ENCODE measurements at places on chromosomes 6 and 20. TPM values are rescaled to one million over a fixed set of nuclear protein-coding genes. Genes with fewer than 3 reads are reported as not detected.

DNA sequence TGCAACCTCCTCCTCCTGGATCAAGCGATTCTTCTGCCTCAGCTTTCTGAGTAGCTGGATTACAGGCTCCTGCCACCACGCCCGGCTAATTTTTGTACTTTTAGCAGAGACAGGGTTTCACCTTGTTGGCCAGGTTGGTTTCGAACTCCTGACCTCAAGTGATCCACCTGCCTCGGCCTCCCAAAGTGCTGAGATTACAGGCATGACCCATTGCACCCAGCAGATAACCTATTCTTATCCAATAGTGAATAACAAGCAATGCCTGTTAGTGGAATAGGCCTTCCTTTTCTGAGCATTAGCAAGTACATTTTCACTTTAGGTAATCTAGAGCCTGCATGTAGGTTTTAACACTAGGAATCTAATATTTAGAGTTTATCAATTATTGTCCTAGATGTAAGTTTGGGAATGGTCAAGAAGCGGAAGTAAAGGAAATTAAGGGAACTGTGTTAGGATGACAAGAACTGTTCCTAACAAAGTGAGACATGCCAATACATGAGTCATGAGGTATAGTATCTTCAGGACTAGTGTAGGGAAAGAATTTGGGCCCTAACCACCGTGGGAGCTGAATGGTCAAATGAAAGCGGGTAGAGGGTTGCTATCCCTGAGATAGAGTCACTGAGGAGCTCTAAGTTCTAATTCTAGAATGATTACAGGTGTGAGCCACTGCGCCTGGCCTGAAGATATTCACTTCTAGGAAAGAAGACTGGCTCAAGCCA is 15.0 kb downstream of the BLTP3A start:
- DNase-seq = peak; percentile 27

The OOEP gene
- under 0.01 TPM for total RNA-seq

The PI16 gene
- not detected for total RNA-seq

The RBM24 gene
- total RNA-seq = 0.65 TPM

DNA sequence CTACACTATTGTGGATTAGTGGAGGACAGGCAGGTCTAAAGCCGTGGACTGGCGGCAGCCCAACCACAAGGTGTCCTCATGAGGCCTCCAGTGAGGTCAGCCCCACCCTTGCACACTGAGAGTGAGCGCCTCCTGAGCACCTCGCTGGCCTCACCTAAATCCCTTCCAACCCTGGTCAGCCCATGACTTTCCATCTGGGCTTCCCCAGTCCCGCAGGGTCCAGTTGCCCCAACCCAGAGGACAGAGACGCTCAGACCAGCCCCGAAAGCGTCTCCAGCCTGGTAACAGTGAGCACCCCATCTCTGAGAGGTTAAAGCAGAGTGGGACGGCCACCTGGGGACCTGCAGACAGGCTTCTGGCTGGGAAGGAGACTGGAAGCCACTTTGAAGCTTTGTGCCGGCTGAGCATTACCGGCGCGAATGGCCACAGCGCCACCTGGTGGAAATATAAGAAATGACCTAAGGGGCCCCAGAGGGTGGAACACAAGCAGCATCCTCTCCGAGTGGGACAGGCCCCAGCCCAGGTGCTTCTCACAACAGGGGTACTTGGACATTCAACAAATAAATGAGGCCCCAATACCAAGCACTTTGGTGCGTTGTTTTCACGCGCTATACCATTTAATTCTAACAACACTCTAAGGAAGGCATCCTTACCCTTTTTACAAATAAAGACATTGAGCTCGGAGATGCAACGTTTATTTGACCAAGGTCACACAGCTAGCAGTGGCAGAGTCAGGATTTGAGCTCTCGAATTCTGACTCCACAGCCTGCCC is 65.7 kb upstream of the TOP1 start:
- peak; percentile 70 for DNase-seq

The MAP3K5 gene
- 3.3 TPM for total RNA-seq

DNA sequence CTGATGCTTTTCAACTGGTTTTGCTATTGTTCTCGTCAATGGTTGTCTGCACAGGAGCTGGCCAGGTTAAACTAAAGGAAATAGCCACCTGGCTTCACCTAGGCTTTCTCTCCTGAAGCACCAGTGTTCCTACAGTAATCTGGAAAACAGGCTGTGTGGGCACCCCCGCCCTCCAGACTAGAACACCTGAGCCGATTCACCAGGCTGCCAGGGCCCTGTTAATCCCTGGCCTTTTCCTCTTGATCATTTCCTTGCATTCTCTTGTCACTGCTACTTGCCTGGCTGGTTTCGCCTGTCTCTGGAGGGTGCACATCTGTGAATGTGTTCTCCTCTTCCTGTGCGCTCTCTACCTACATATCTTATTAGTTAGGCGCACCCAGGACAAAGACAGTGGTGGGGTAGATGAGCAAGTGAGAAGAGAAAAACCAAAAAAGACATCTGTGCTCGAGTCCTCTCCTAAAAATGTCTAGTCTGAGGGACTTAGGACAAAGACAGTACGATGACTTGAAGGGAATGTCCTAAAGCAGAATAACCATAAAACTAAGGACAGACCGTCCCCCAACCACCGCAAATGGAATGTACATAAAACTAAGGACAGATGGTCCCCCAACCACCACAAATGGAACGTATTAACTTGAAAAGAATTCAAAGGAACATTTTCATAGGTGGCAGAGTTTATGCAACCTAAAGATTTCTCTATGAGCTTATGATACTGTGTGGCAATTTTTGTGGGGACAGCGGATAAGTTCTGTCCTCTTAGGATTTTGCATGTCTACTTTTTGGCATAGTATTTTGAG is 45.9 kb upstream of the EMILIN3 start:
- no peak for DNase-seq

The CABLES2 gene
- total RNA-seq = 0.44 TPM

GRCh38 chr6:68625998-68626397 is 9.1 kb upstream of the ADGRB3 start:
- DNase-seq = no peak

The UBD gene
- total RNA-seq = 39.0 TPM

GRCh38 chr6:148818939-148819575 is 72.2 kb downstream of the UST start:
- DNase-seq = no peak

The GSTA3 gene
- not detected for total RNA-seq

GRCh38 chr20:10476319-10476724 is 41.2 kb downstream of the SLX4IP start:
- no peak for DNase-seq

The IL17A gene
- not detected for total RNA-seq

GRCh38 chr6:127290391-127291265 is 24.0 kb downstream of the RNF146 start:
- no peak for DNase-seq

The ANKRD66 gene
- not detected for total RNA-seq

DNA sequence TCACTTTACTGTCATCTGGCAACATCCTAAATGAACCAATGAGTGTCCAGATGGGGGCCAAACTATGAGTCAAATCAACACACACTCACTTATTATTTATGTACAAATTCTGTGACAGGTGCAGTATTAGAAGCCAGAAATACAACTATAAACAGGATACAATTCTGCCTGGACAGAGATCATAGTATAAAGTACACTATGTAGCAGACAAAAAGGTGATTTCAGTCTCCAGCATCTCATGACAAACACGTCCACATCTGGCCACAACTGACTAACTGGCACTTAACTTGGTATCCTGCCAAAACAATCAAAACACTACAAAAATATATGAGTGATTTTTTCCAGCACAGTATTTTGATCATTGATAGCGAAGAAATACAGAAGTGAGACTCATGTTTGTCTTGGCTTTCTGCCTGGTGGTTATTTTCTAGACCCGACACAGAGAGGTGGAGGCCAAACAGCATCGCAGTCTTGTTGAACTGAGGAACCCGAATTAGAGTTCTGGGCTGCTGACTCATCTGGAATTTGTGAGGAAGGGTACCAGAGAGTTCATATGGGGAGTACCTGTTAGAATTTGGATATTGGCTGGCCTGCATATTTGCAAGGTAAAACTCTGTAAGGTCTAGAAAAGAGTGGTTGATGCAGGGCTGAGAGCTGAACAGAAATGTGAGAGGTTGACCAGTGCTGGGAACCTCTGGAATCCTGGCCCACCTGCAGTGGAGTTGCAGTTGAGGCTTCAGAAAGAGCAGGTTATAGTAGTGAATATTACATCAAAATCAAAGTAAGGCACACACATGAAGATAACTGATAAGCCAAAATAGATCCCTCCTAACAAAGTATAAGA is 475.2 kb downstream of the PTPRT start:
- no peak for DNase-seq

DNA sequence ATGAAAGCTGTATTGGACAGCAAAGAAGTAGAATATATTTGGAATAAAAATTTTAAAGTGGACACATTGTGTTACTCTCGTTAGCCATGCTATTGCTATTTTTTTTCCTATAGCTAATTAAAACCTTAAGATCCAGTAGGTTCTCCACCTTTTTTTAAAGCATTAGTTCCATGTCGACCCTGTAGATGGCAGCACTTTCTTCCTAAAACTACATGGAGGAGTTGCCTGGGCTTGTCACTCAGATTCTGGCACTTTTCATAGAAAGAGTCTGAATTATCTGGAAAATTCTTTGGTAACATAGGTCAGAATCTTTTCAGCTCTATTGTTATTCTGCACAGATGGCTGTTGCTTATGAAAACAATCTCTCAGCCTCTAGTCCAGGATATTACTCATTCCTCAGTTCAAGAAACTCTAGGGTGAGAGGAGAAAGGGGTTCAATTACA is 42.0 kb upstream of the ESR1 start:
- DNase-seq = peak; percentile 84

The DEF6 gene
- 0.65 TPM for total RNA-seq

GRCh38 chr6:146545581-146545980 is 1.9 kb downstream of the RAB32 start:
- no peak for DNase-seq

The PERP gene
- 21.6 TPM for total RNA-seq

DNA sequence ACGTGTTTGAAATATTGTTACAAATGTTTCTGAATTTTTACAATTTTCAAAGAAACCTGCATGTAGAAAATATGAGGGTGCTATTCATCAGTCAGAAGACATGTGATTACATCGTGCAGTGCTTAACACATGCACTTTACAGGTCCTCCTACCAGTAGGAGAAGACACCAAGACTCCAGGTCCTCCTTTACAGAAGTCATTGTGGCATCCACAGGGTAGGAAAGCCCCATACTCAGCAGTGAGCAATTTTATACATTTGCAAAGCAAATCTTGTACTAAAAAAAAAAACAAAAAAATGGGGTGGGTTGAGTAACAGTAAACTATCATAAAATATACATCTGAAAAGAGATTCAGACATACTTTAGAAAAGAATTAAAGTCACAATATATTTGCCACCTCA is 14.0 kb downstream of the TPD52L1 start:
- no peak for DNase-seq

- DNase-seq = no peak
Observed at GRCh38 chr6:22664968-22665367, 95.6 kb downstream of the HDGFL1 start.

- no peak for DNase-seq
Observed at GRCh38 chr6:16840725-16841124, 79.5 kb upstream of the ATXN1 start.

- peak; percentile 52 for DNase-seq
Observed at GRCh38 chr20:53839423-53840176, 230.8 kb downstream of the BCAS1 start.

DNA sequence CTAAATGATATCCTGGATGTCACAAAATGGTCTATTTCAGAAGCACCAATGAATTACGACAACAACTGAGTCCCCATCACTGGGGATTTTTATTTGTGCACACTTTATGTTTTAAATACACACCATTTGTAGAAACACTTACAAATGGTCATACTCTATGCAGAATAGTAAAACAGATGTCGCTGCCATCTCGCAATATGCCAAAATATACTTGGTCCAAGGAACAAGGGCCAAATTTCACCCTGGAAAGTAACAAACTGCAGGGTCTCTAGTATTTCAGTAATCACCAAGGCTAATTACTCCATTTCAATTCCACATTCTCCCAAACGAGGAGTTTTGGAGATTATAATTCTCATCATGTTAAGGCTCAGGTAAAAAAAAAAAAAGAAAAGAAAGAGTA is 215.2 kb downstream of the LMBRD1 start:
- DNase-seq = no peak

The CDSN gene
- not detected for total RNA-seq

The PRRT1 gene
- total RNA-seq = 0.20 TPM

The MAPK13 gene
- total RNA-seq = 3.2 TPM

The PABPC1L gene
- total RNA-seq = 0.44 TPM

DNA sequence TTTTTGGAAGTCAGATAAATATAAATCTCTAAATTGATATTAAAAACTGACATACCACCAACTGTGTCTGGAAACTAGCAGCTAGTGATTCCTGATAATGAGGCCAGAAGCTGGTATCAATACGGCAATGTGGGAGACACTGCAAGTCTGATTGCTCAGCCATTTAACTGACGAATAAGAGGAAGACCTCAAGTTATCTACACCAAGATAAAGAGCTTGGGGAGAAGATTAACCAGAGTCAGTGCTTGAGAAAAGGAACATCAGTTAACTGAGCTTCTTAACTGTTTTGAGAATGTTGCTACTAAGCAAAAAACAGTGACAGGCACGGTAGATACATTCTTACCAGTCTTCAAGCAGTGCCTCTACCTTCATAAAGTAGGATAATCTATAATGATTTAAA is 140.4 kb upstream of the TENT5A start:
- DNase-seq = no peak

The THBS2 gene
- 2.0 TPM for total RNA-seq

GRCh38 chr6:108966855-108967755 is 118.9 kb downstream of the ARMC2 start:
- DNase-seq = peak; percentile 42

GRCh38 chr6:67411036-67411435 is 1224.0 kb upstream of the ADGRB3 start:
- no peak for DNase-seq

The RPP40 gene
- total RNA-seq = 25.2 TPM

The DAAM2 gene
- total RNA-seq = 0.20 TPM

GRCh38 chr6:96051555-96051954 is 35.8 kb downstream of the FUT9 start:
- DNase-seq = no peak

GRCh38 chr20:11261533-11262000 is 587.8 kb upstream of the JAG1 start:
- DNase-seq = no peak

The SLC35D3 gene
- total RNA-seq = not detected

The AP5S1 gene
- 10.7 TPM for total RNA-seq

DNA sequence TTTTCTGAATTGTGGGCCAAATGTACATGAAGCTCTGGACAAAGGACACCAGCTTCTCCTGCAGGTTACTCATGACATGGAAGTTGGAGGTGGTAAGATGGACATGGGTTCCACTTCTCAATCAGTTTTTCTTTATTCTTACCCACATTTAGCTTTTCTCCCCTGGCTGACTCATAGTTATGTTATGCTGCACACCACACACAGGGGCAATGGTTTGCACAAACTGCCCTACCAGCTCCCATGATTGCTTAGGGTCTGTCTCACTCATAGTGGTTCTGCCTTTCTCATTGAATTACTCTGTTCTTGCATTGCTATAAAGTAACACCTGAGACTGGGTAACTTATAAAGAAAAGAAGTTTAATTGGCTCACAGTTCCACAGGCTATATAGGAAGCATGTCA is 4.5 kb upstream of the CD109 start:
- DNase-seq = no peak

Measured in lung microvascular endothelial cell (primary cell).